ENCODE measurements at places on chromosomes 5 and 9.

DNA sequence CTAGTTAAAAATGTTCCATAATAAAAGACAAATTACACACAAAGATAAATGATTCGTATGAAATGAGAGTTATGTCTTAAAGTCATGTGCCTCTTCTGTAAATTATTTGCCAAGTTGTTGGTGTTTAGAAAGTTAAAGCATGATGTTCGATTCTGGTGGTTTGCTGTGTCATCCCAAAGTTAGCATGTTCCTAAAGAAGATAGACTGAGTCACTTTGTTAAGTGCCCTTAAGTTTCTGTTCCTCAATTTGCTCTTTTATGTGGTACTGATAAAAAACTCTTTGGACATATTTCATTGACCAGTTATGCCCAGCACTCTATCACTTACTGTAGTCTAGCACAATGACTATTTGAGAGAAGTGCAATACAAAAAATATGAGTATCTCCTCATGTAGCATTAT is 366.9 kb upstream of the ZNF608 start:
- no peak for DNase-seq

GRCh38 chr9:14221558-14221957 is 92.4 kb downstream of the NFIB start:
- DNase-seq: no peak

- DNase-seq: peak; percentile 21
These were observed 49.1 kb upstream of the EXOC3 start for GRCh38 chr5:393846-394275.

GRCh38 chr9:33415501-33416038 is 13.2 kb upstream of the AQP7 start:
- peak; percentile 92 for DNase-seq

GRCh38 chr5:149526845-149527590 is 24.2 kb downstream of the CSNK1A1 start:
- no peak for DNase-seq

- DNase-seq: no peak
These were observed 92.4 kb upstream of the CDH10 start for GRCh38 chr5:24737163-24737562.

GRCh38 chr5:34740389-34740806 is 84.3 kb downstream of the RAI14 start:
- DNase-seq: peak; percentile 16

GRCh38 chr5:135222171-135222681 is 176.8 kb downstream of the MACROH2A1 start:
- no peak for DNase-seq

- no peak for DNase-seq
These were observed 77.7 kb downstream of the EBF1 start for GRCh38 chr5:159021901-159022556.

DNA sequence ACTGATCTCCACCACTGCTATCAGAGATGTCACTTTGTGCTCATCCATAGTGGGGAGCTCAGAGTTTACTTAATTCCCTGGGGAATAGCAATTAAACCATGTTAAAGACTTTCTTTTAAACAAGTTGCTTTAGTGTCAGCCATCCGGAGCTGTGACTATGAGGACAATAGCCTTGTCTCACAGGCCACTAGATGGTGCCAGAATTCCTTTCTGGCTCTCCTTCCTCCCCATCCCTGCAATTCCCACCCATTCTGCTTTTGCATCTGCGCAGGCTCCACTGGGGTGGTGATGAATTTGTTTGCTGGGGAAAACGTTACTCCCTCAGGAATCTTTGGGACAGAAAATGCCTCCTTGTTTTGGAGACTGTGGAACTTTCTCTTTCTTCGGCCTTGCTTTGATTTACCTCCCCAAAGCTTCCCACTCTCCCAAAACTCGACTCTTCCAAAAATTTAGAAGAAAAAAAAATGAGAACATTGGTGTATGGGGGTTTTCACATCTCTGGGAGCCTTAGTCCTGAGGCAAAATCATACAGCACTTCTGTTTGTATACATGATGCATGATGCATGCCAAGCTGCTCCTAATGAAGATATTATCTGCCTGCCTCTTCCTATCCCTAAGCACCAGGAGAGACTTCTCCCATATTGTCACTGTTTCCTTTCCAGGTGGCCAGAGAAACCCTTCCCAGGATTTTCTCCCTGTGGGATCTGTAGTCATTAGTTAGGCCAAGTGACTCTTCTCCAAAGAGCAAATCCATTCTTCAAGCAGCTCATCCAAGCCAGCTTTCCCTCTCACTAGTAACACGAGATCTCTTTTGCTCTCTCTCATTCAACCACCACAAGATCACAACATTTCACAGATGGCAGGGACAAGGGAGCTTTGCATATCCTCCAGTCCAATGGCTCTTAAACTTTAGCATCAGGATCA is 466.1 kb downstream of the TLR4 start:
- DNase-seq: no peak

DNA sequence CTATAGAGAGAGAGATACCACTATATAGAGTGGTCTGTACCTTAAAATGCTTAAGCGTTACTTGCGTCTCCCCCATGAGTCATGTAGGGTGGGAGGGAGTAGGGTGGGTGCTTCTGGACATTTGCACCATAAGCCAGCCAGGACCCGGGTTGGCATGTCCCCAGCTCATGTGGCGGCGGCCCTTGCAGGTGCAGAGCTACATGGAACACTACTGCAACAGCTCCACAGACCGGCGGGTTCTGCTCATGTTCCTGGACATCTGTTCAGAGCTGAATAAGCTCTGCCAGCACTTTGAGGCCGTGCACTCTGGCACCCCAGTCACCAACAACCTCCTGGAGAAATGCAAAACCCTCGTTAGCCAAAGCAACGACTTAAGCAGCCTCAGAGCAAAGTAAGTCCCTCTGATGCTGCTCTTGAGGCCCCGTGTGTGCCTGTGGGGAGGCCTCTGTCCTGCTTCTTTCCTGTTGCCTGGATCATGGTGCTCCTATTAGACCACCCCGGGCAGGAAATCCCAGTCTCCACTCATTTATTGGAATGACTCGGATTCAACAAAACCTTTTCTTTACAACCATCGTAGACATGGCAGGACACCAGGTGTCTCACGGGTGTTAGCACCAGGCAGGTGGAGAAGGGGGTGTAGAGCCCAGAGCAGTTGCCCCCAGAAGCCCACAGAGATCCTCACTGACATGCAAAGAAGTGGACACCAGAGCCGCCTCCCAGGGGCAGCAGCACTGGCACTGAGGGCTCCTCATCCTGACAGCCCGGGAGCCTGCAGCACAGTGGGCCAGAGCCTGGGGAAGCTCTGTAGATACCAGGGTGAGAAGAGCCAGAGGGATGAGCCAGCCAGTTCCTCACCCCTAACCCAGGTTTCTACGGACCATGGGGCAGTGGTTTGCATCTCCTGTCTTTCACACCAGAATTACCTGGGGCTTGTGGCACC is 8.8 kb downstream of the SPACA9 start:
- no peak for DNase-seq

- DNase-seq: no peak
These were observed 175.8 kb upstream of the GAS1 start for GRCh38 chr9:87122947-87123685.

DNA sequence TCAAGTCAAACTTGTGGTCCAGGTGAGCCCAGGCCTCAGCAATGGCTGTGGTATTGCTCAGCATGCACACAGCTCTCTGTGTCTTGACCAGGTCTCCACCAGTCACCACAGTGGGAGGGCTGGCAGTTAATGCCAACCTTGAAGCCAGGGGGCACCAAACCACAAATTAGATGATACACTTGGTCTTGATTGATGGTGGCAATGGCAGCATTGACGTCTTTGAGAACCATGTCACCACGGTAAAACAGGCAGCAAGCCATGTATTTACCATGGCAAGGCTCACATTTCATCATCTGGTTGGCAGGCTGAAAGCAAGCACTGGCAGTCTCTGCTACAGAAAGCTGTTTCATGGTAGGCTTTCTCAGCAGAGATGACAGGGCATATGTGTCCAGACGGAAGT is 40.0 kb downstream of the NIM1K start:
- DNase-seq: no peak

DNA sequence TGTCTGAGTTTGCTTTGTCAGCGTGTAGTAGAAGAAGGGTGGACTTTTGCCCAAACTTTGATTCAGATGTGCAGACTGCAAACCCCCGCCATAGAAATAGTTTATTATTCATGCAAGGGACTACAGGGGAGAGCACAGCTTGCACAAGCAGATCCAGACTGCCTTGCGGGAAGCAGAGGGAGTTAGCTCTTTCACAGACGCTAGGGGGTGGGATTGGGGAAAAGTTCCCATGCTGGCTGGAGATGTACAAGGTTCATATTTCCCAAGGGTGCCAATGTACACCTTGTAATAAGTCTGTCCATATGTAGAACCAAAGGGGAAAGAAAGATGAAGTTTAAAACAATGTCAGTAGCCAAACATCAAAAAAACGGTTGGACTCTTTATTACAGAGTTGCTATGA is 749.7 kb upstream of the COX7C start:
- no peak for DNase-seq

- DNase-seq: peak; percentile 50
These were observed 9.7 kb upstream of the RALGDS start for GRCh38 chr9:133130685-133131244.

DNA sequence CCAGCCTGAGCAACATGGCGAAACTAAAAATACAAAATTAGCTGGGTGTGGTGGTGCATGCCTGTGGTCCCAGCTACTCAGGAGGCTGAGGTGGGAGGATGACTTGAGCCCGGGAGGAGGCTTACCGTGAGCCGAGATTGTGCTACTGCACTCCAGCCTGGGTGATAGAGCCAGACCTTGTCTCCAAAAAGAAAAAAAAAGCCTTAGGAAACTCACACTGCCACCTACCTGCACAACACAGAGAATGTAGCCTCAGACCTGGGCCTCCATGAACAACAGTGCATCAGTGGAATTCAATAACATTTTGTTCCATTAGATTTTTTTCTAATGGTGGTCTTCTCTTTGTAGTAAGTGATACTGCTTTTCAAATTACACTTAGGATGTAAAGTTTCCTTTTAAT is 63.8 kb upstream of the RARS1 start:
- DNase-seq: peak; percentile 8

DNA sequence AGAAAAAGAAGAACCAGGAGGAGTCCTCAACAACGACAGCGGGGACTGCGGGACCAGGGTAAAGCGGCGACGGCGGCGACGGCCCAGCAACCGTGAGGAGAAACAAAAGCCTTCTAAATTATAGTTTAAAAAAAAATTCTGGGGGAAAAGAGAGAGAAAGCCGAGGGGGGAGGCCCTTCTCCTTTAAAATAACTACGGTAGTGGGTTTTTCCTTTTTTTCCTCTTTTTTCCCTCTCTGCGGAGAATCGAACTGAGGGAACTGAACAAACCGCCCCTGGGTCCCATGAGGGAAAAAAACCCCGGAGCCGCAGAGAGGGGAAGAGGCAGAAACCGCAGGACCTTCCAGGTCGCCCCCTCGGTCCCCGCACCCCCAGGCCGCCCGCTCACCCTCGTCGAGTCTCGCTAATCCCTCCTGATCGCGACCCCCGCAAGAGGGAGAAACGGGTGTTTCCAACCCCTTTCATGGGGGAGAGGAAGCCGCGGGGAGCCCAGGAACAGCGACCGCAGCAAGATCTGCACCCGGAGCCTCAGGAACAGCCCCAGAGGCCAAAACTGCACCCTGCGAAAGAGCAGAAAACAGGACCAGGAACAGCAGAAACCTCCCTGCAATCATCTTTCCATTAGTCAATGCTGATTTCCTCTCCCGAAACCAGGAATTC is 453 bp downstream of the CPEB4 start:
- peak; percentile 70 for DNase-seq

- DNase-seq: no peak
These were observed 2017.7 kb upstream of the CDH6 start for GRCh38 chr5:29175774-29176173.

DNA sequence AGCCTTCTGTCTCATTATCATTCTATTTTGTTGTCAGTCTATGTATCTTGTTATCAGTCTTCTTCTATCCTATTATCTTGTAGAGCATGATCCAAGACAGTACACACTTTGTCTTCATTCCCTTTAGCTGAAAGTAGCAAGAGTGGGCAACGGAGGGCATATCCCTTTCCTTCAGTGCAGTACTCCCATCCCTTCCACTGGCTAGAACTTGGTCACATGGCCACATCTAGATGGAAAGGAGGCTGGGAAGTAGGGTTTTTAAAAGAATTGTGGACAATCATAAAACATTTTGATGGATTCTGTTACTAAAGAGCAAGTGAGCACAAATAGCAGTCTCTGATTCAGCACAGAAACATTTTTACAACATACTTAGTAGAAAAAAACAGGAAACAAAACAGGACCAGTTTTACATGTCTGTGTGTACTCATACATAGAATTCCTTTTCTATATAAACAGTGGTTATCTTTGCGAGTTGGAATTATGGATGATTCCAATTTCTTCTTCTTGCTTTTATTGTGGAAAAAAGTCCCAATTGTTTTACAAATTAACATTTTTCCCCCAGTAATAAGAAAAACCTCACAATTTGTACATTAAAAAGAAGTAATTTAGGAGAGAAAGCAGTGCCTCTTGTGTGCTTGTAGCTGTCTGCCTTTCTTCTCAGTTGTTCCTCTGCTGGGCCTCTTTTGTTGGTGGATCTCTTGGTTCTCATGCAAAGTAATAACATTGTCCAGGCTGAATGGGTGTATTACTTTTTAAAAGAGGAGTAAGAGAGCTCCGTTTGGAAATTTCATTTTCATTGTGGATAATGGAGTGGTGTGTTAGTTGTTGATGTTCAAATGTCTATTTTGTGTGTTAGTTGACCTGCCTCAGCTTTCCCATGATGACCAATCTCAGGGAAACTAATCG is 410.9 kb upstream of the TRPC7 start:
- no peak for DNase-seq

GRCh38 chr9:78781681-78782080 is 484.8 kb downstream of the PSAT1 start:
- no peak for DNase-seq

DNA sequence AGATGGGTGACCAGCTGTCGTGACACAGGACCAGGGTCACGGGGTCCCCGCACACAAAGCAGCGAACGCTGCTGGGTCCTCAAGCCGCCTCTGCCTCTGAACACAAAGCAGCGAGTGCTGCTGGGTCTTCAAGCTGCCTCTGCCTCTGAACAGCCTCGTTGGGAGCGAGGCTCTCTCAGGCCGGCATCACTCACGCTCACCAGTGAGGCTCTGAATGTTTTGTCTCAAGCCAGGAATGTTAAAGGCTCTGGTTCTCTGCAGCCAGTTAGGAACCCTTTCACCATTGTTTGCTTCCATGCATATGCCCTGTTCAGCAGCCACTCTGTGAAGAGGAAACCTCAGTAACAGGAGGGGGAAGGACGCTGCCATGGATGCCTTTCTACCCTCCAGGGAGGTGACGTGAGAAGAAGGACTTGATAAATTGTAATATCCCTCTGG is 82.7 kb upstream of the TAF11L2 start:
- no peak for DNase-seq

- peak; percentile 64 for DNase-seq
These were observed 15.5 kb downstream of the AKNA start for GRCh38 chr9:114371973-114372917.
